NCI-H2107 (cell line): ENCODE measurements at places on chromosomes 7 and 10.

DNA sequence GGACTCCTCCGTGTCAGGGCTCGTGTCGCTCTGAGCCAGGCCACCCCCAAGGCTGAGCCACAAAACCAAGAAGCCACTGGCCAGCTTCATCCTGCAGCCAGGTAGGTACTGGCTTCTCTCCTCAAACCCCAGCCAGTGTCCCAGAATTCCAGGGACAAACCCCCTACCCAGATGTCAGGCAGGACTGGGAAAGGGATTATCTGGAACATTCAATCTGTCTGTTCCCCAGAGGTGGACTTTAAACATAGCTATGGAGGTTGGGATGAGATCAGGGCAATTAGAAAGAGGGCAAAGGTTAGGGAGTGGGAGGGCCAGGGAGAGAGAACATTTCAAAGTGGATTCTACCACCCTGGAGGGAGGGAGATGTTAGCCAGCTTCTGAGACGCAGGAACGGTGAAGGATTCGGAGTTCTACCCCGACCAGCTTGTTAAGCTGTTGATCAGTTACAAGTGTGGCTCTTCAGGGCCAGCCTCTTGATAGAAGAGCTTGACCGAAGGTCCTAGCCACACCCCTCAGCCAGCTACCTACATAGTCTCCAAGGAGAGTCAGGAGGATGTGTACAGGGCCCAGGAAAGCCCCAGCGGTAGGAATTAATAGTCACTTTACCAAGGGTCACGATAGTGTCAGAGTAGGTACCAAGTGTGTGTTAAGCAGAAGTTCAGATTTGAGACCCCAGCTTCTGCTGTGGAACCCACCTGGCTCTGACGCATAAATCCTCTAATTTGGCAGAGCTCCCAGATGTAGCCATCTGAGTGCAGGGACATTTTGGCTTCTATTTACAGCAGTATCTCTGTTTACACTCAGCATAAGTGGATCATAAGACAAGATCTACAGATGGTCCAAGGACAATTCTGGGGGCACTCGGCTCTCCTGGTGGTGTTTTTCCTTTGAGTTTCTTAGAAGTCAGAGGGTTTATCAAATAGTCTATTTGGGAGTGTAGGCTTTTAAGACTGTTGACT, at the start of gene PLA2G12B:
Gene PLA2G12B (minus strand): TSS at position 211 of the 959 bp plus-strand sequence. CDS start 121 bp downstream, at position 90.
- DNase-seq = no peak

GRCh38 chr7:92584953-92585352, 5.2 kb downstream of the FAM133B start:
- DNase-seq = no peak

DNA sequence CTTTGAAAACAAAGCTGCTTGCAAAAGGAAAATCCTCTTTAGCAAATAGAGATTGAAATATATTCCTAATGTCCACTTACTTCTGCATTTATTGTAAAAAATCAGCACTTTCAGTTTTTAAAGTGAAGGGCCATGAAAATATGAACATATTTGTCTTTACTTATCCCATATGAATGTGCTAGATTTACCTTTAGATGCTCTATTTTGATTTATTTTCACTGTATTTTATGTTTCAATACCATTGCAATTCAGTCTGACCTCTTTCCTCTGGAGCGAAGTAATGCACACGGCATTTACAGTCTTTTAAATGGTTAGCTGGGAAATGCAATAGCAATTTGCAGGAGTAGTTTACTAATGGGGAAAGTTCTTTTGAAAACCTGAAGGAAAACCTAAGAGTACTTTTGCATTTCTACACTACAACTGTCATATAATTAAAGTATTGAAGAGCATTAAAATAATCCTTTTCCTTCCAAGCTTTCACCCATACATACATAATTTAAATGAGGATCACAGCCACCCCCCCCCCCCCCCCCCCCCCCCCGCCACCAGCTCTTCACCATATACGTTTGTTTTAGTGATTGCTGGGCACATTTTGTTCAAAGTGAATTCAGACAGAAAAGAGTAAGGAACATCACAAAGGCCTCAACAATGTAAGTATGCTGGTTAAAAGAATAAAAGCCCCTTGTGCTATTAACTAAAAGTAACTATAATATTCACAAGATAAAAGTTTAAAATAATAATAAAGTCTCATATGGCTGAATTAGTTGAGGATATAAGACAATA, 3.5 kb downstream of the SKIDA1 start:
- DNase-seq = no peak

DNA sequence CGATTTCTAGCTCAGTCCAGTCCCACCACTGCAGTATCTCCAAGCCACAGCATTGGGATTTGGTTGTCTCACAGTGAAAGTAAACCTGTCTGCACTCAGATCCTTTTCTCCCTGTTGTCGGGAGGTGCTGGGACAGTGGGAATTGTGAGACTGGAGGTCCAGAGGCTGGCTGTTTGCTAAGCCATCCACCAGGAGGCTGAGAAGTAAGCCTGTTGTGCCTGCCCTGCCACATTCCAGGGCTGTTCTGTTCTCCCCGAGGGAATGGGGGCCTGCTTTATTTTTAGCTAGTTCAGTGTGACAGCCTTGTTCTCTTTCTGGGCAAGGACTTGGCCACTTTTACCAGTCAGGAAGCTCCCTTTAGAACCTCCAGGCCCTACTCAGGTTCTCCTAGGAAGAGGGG, 54.9 kb downstream of the HK1 start:
- DNase-seq = no peak

- DNase-seq = no peak
These were observed 1.1 kb downstream of the ENTPD1 start for GRCh38 chr10:95756809-95757684.

DNA sequence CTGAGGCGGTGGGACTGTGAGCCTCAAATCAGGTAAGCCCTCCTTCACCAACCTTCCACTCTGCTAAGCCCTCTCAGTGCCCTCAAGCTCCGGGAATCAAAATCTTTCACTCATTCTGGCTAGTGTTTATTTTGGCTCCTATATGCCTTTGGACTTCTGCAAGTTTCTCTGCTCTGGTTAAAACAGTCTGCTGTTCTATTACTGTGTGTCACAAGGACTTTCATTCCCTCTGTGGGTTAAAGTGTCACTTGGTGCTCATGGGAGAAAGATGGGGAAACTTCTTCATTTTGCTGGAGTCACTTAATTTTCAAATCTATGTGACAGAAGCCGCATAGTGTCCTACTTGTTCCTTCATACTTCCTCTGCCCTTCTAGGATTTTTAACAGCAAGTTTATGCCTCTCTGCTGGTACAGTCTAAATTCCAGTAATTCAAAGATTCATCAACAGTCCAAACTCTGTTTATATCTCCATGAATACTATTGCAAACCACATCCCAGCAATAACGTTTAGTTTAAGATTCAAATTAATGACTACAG, 61.3 kb downstream of the CD36 start:
- no peak for DNase-seq

- no peak for DNase-seq
These were observed 344.6 kb downstream of the RNLS start for GRCh38 chr10:88238615-88238914.

DNA sequence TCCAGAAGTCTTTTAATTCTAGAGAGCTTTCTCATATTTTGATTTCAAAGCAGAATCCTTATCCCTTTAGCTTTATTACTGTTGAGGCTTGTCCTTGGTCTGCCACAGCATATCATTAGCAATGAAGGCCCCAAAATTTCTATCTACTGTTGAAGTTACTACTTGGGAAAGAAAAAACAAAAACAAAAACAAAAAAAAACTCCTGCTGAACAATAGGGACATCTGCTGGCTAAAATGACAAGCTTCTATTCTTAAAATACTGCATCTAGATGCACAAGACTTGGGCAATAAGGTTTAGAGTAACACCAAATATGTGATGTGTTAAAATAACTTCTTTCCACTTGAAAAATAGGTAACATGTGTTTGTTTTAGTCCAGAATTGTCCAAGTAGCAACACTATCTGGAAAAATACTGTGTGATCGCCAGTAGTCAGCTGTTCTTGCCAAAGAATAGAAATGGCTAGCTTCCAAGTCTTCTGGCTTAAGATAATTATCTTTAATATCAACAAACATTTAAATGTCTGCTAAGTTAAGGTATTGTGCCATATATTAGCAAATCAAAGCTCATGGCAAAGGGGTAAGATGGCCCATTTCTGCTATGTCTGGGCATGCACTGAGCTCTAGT, 3.8 kb upstream of the DMTF1 start:
- DNase-seq = peak; percentile 19

- DNase-seq = no peak
These were observed 23.3 kb downstream of the MYOF start for GRCh38 chr10:93458821-93459257.

GRCh38 chr10:283916-284356, 148.7 kb downstream of the ZMYND11 start:
- no peak for DNase-seq

DNA sequence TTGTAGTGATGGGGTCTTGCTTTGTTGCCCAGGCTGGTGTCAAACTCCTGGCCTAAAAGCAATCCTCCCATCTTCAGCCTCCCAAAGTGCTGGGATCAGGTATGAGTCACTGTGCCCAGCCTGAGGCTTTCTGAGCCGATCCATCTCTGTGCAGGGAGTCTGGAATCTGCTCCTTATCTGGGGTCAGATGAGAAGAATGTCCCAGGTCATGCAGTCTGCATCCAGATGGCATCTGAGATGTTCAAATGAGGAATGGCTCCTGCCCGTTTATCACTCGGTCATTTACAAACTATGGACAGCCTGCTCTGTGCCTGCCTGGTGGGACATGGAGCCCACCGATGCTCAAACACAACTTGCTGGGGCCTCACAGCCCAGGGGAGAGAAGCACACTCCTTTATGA, 11.1 kb upstream of the SLC18A3 start:
- no peak for DNase-seq

- DNase-seq = no peak
These were observed 38.8 kb downstream of the EPC1 start for GRCh38 chr10:32308027-32308603.

DNA sequence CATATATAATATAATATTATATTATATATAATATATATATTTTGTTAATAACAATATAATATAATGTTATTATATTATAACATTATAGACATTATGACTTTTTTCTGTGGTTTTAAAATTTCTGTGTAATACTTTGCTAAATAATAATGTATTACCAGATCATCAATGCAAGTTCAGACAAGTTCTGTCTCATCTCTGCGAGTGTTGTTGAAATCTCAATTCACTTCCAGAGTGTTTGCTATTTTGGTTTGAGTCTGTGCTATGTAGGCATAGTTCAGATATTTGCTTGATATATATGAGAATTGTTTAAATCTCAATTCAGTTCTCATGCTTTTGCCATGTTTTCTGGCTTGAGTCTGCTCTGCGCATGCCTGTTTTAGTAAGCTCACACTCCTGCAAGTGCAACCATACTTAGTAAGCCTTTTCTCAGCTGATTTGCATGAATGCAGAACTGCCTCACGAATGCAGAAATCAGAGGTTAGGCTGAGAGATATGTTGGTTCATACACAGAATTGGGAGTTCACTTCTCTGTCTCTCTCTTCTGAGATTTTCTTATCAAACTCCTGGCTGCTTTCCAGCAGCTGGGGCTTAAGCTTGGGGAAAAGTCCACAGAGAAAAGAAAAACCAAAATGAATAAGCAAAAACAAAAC, 830.2 kb upstream of the SORCS1 start:
- no peak for DNase-seq

- DNase-seq = no peak
These were observed 140.9 kb downstream of the GALNT17 start for GRCh38 chr7:71272509-71273490.

GRCh38 chr7:115471891-115472290, 550.0 kb downstream of the MDFIC start:
- DNase-seq = no peak

DNA sequence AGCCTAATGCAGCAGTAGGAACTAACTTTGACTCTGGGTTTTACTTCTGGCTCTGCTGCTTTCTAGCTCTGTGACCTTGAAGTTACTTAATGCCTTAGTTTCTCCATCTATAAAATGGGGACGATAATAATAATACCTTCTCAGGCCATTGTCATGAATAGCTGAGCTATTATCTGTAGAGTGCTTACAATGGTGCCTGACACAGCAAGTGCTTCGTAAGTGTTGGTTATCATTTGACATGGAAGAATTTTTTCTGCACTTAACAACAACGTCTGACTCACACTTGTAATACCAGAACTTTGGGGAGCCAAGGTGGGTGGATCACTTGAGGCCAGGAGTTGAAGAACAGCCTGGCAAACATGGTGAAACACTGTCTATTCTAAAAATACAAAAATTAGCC, 140.5 kb downstream of the ARL4A start:
- DNase-seq = no peak

- DNase-seq = no peak
These were observed 130.2 kb downstream of the LRRC4 start for GRCh38 chr7:127900732-127901685.

DNA sequence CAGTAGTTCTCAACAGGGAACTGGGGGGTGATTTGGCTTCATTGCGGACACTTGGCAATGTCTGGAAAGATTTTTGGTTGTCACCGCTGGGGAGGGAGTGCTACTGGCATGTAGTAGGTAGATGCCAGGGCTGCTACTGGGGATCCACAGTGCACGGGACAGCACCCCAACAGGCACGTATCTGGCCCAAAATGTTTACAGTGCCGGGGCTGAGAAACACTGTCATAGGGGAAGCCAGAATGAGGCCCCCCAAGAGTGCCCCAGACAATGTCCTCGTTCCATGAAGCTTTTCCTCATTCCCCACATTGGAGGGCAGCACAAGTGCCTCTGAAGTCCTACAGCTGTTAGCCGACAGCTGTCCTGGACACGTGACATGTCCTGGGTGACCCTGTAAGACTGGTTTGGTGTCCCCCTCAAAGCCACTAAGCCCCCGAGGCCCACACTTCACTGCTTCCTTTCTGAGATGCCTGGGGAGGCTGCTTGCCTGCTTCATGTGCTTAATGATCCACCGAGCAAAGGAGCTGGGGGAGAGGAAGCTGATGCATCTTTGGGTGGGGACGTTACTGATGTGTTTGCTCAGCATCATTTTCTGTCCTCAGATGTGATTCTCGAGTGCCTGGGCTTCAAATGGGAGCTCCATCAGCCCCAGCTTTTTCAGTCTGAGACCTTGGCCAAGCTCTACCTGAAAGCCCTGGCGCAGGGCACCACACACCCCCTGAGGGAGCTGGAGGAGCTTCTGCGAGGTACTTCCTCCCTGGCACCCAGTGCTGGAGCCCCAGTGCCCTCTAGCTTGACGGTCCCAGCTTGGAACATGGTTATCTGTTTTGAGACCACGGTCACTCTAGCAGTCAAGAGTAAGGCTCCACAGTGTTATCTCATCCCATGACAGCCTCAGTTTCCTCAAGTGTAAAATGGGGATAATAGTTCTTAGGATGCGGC, 14.7 kb downstream of the BTBD16 start:
- no peak for DNase-seq
